CD4-positive, alpha-beta T cell treated with Interleukin-15 for 4 hours (primary cell): ENCODE measurements at places on chromosomes 2 and 18.

- no peak for DNase-seq
Observed at GRCh38 chr2:155442755-155443372, 744.4 kb downstream of the KCNJ3 start.

- no peak for DNase-seq
Observed at GRCh38 chr2:67952066-67952465, 110.7 kb downstream of the C1D start.

GRCh38 chr2:137957033-137957432 is 7.2 kb upstream of the HNMT start:
- no peak for DNase-seq

GRCh38 chr2:175234650-175235049 is 53.1 kb upstream of the ATP5MC3 start:
- DNase-seq: no peak

DNA sequence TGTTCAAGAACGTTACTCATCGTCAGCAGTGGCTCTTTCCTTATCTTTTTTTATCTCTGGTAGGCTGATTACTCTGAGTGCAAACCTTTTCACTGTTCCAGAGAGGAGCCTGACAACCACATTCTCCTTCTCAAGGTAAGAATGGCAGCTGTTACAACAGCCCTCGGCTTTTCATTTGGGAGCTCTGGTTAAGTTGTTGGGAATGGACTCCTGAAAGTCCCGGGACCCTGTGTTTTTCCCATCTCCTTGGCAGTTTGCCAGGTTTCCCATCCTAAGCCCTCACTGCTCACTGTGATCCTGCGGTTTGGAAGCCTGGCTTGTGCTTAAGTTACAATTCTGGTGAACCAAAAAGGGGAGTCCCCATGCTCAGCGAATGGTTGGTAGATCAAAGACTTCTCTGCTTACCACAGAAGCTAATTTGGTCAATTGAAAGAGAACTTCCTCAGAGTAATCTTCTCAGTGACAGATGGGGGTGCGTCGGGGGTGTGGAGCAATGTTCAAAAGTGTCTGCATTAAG is 122.3 kb downstream of the LYPD6B start:
- peak; percentile 10 for DNase-seq

- DNase-seq: no peak
Observed at GRCh38 chr18:77108821-77109647, 23.5 kb downstream of the MBP start.

GRCh38 chr18:79356435-79356834 is 39.3 kb upstream of the NFATC1 start:
- DNase-seq: no peak

GRCh38 chr2:105872142-105872728 is 127.5 kb downstream of the NCK2 start:
- DNase-seq: peak; percentile 17

- no peak for DNase-seq
Observed at GRCh38 chr2:234363647-234364294, 133.1 kb downstream of the ARL4C start.

DNA sequence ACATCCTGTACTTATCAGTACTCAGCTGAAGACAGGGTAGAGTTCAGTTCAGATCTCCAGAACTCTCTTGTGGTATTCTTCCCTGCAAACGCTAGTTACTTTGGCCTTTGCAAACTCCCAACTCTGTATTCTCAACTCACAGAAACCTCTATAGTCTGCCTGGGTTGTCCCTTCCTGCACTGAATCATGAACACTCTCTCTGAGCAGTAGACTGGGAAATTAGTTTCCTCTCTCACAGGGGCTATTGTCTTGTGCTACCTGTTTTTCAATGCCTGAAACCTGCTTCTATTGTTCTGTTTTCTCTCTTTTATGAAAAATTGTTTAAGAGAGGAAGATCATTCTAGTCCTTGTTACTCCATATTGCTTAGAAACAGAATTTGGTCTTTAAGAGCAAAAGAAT is 134.7 kb downstream of the VIT start:
- no peak for DNase-seq

DNA sequence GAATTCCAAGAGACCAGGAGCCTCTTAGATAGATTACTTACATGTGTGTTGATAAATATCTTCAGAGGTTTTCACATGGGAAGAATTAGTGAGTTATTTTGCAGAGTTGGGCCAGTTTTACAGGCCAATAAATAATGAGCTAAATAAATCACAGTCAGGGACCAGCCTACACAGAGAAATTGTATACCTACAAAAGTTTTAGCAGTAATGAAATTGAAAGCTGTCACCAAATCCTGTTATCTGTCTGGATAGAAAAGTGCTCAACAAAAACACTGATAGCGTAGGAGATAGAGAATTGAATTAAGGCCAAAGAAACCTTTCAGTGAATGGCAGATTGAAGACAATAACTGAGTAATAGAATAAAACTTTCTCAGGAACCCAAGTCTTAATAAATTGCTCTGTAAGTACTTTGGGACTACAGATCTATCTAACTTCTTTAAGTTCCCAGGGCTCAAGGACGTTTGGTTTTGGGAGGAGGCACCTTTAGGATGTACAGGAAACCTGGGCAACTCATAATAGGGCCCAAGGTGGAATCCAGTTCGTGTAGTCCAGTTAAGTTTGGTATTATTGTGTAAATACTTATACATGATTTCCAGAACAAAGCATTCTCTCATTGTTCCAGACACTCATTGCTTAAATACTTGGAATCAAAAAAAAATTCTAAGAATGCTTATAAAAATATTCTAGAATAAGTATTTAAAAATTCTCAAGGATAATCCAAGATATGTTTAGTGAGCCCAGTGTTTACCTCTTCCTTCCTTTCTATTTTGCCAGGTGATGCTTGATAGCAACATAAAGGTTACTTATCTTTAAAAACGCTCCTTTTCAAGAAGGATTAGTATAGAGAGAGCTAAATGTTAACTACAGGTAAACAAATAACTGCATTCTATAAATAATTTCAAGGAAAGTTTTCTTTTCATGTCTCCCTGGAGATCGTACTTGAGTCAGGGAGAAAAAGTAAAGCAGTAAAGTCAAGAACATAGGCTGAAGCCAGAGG is 134.5 kb downstream of the NCKAP5 start:
- no peak for DNase-seq

DNA sequence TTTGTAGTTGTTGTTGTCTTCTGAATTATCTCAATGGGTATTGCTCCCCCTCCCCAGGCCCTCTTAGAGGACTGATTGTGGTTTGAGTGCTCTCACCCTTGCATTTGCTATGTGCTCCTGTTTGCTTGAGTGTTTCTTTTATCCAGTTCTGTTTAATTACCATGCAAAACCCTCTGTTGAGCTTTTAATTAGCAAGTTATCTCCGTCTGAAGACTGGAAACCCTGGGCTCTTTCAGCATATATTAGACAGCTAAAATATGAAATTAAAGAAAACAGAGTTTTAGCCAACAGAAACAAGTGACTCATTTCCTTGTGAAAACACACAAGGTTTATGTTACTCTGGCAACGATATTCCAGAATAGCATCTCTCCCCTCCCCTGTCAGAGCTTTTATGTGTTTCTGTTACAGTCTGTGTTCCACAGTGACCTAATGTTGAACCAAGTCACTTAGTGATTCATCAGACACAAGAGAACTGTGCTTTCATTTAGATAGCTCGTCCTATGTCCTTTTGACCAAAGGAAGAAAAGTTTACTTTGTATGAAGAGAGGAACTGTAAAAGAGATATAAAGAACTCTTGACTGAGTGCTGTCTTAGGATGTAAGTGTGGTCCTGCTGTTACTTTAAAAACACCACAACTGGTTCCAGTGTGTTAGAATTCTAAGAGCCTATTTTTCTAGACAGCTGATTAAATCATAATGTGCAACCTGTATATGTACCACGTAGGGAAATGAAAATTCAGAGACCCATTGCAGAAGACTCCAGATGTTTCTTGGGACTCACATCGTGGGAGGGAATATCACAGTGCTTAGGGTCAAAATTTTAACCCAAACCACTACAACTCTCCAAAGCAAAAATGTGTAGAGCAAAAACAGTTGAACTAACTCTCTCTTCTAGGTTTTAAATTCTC is 172.8 kb upstream of the RBMS1 start:
- DNase-seq: peak; percentile 54

GRCh38 chr2:149446748-149447147 is 116.4 kb downstream of the LYPD6 start:
- DNase-seq: no peak

DNA sequence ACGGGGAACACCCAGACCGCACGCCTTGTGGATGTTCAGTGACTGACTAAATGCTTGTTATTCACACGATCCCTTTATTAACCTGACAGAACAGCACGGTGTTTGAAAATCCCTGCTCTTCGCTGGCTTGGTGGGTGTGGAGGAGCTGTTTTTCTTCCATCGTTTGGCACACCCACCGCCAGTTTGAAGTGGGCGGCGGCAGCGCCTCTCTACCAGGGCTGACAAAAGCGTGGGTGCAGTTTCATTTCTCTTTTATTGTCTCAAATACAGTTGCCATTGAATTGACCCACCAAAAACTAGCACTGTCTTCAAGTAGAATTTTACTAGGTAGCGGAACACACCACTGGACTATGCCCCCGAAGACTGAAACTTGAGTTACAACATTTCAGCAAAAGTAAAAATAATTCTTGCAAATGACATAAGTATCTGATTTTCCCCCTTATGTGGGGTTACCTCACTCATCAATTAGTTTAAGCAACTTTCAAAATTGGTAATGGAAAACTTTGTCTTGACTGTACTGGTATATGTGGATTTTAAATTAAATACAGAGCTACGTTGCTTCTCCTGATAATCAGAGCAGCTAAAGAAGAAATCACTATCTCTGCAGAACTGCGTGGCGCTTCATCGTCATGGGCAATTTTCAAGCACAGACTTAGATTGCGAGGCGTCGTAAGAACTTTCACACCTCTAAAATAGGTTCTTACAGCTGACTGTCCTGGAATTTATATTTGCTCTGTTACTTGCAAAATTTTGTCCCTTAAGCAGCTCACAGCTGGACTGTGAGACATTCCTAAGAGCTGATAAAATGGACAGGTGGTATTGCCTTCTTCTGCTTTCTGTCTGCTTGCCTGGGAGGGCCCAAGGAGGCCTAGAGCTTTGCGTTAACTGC is 60.9 kb downstream of the LDLRAD4 start:
- peak; percentile 22 for DNase-seq

DNA sequence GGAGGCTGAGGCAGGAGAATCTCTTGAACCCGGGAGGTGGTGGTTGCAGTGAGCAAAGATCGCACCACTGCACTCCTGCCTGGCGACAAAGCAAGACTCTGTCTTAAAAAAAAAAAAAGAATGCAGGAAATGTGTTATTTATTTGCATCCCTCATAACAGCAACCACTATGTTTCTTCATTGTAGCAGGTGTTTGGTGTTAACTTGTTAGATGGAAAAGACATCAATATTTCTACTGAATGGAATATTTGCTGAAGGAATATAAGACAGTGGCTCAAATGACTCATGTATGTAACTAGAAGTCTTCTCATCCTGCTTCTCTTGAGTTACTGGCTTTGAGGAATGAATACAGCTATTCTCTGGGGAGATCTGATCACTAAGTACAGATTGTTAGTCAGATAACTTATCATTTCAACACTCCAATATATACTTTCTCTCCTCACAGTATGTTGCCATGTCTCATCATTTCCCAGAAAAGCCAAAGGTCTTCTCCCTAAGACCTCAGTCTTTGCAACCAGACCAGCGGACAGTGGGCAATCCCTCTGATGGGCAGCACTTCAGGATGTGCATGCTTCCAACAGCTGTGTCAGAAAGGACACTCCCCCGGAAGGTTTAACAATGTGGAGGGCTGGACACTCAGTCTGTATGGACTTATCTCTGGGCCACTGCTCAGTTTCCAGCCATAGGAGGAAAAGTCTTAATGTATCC is 104.4 kb upstream of the STK17B start:
- DNase-seq: no peak

- DNase-seq: no peak
Observed at GRCh38 chr18:45037618-45038017, 356.9 kb downstream of the SETBP1 start.

DNA sequence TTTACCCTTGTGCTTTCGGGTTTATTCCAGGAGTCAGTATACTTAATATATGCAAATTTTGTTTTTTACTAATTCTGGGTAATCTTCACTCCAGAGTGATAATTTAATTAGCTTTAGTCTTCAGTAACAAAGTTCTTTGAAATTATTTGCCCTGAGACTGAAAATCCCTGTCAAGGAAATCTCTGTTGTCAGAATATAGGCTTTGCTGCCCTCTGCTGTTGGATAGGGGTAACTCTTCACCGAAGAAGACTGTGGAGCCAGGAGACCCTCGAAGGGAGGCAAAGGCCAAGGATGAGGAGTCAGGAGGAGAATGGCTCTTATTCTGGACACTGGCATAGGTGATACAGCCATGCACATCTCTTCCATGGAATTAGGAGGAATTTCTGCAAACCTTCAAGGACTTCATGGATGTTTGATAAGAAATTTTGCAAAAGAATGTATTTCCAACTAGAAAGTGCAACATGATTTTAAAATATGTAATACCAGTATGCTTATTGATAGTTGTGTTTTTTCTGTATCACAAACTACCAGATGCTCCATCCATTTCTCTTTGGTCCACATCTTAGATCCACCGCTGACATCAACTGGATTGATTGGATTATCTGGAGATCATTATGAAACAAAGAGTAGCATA is 182.3 kb downstream of the RDH14 start:
- DNase-seq: peak; percentile 19

DNA sequence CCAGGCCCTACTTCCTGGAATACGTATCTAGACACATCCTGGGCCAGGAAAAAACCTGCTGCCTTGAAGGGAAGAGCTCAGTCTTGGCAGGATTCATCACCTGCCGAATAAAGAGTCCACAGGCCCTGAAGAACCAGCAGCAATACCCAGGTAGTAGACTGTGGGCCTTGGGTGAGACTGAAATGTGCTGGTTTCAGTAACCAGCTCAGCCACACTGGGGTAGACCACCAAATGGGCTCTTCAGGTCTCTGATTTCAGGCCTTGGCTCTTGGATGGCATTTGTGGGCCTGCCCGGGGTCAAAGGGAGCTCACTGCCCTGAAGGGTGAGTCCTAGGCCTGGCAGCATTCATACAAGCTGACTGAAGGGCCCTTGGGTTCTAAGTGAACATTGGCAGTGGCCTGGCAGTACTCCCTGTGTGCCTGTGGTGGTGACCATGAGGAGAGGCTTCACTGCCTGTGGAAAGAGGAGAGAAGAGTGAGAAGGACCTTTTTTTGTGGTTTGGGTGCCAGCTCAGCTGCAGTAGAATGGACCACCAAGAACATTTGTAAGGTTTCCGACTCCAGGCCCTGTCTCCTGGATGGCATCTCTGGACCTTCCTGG is 175.1 kb downstream of the ANKRD30B start:
- DNase-seq: no peak

DNA sequence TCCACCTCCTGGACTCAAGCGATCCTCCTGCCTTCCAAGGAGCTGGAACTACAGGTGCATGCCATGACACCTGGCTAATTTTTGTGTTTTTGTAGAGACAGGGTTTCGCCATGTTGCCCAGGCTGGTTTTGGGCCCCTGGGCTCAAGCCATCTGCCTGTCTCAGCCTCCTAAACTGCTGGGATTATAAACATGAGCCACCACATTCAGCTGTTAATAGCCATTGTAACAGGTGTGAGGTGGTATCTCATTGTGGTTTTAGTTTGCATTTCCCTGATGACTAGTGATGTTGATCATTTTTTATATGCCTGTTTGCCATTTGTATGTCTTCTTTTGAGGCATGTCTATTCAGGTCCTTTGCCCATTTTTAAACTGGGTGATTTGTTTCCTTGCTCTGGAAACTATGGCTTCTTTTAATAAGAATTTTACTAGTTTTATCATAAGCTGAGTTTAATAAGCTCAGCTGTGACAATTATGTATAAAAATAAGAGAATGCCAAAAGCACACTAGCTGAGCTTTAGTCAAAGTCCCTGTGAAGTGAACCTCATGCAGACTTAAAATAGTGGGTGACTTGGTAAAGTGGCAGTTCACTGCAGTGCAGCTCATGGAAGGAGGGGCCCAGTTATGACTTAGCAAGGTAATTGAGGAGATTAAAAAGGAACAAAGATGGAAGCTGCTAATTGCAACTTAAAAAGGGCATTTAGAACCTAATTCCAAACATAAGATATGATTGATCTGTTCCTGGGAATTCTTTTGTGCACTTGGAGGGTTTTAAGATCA is 465.1 kb downstream of the TGIF1 start:
- DNase-seq: no peak
